Right ventricle myocardium superior (tissue), 1 donor: ENCODE measurements at places on chromosomes 6 and 20.
A peak's percentile ranks its signal among the peaks of the same experiment; 100 is the strongest.

- no peak for DNase-seq
These were observed 64.6 kb upstream of the ZMYND8 start for GRCh38 chr20:47421076-47421475.

- DNase-seq = no peak
These were observed 105.7 kb downstream of the CRYBG1 start for GRCh38 chr6:106466211-106466610.

DNA sequence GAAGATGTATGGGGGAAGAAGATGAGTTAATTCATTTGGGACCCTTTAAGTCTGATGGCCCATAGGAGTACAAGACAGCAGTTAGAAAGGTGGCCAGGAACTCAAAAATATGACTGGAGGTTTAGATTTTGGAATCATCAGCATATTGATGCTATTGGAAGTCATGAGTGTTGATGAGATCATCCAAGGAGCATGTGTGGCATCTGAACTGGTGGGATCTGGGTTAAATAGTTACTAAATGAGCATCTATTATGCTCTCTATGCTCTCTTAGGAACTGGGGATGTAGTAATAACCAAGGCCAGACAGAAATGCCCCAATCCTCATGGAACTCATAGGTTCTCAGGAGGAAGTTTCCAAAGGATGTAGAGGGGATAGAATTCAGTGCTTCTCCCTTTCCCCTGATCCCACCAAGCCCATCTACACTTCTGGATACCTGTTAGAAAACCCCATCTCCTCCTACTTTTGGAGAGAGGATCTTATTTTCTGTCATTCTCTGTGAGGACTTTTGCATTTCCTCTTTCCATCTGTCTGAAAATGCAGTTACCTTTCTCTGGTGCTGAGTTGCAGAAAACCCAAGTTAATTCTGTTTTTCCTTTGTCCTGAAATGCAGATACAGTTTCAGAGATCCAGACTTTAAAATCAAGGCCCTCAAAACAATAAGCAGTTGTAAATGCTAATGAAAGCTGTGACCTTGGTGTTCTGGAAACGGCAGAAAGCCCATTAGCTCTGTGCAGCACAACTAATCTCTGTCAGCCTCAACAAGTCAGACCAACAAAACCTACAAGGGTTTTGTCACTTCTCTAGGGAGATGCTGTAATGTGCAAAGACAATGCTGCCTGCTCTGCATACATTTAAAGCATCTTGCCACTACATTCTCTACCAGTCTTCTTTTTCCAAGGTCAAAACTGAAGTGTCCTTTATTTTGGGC lies 65.8 kb downstream of the TBC1D7 start:
- DNase-seq = no peak

- DNase-seq = no peak
These were observed 50.9 kb downstream of the BTBD9 start for GRCh38 chr6:38588631-38589366.

- no peak for DNase-seq
These were observed 107.7 kb upstream of the TMEM181 start for GRCh38 chr6:158452191-158452590.

DNA sequence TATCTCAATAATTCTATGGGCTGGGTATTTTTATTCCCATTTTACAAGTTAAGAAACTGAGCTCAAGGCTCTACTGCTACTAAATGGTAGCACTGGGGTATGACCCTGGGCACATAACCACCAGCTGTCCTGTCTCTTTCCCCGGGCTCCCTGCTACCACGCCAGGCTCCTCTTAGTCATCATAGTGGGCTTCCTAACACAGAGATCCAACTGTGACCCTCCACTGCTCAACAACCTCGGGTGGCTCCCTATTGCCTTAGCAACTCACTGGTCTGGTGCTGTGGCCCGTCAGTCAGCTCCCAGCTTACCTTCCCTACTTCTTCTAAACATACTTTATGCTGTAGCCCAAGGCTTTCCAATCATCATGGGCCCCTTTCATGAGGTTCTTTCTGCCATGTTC lies 4.5 kb downstream of the KIAA1755 start:
- no peak for DNase-seq

DNA sequence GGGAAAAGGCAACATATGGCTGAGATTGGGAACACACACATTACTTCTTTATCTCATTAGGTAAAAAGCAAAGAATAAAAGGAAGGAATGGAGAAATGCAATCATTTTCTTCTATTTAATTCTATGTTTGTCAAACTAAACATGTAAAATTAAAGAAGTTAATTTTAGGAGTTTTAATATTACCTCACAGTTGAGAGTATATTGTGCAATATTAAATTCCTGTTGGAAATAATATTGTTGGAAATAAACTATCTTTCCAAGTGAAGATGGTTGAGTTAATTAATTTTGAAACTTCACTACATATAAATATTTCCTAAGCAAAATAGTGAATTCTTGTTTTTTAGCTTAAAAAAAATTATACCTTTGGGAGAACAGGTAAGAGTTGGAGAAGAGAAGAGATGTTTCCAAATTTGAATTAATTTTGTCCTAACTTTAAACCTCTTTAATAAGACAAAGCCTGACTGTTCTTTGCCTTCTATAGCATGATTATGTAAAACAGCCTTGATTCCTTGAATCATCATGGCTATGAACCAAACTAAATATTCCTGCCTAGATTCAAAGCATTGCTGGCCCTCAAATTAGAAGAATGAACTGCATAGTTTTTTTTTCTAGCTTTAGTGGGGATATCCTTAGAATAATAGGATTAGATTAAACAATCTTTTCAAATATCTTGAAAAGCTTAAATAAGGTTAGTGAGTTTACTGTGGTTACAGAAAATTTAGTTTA lies 1349.1 kb upstream of the ADGRB3 start:
- no peak for DNase-seq

GRCh38 chr6:127457456-127458064 lies 1.6 kb downstream of the KIAA0408 start:
- no peak for DNase-seq

DNA sequence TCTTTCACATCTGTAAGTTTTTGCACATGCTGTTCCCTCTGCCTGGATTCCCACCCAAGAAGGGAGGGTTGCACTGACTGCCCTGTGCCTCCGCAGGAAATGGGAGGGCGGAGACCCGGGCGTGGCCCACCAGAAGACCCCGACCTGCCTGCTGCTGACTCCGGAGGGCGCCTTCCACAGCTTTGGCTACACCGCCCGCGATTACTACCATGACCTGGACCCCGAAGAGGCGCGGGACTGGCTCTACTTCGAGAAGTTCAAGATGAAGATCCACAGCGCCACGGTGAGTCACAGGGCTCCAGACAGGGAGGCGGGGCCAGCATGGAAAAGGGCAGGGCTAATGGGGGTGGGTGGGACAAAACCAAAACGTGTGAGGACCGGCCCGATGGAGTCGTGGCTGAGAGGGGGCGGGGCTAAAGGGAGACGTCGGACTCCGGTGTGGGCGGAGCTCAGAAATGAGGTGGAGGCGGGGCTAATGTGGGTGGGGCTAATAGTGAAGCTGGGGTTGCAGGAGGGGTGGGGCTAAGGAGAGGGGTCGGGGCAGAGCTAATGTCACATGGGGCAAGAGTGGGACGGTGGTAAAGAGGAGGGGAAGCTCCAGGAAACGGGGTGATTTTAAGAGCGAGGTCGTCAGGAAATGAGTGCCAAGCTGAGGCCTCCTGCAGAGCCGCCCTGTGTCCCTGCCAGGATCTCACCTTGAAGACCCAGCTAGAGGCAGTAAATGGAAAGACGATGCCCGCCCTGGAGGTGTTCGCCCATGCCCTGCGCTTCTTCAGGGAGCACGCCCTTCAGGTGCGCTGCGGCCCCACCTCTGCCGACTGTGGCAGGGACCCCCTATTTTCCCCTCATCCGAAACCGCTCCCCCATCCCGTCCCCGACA lies 12.6 kb downstream of the HSPA12B start:
- DNase-seq = peak; percentile 83

GRCh38 chr6:27145731-27146455 lies 101.6 kb upstream of the PRSS16 start:
- DNase-seq = peak; percentile 73

DNA sequence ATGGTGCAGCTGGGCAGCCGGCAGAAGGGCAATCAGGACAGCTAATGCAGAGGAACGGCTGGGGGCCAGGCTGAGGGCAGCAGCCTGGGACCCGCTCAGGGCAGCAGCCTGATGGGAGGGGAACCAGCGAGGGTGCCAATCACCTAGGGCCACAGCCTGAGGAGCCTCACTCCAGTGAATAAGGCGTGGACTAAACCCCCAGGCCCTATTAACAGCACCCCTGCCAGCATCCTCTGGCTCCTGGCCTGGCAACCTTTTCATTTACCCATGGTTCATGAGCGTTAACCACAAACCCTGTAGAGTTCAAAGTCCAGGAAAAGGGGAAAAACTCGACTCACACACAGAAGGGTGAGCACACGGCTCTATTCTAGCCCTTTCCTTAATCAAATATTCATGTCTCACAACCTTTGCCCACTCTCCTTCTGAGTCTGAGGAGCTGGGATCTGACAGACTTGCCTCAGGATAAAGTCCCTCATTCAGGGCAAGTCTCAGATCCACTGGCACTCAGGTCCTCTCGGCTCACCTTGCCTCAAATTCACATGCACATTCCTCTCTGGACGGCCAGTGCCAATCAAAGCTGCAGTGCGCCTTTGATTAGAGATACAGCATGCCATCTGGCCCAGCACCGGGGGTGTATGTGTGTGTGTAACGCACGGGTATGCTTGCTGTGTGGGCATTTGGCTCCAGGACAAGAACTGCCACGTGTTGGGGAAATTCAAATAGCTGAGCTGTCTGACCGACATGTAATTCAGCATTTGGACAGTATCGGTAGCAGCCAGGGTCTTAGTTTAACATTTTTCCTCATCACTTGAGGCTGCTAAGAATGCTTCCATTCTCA lies 86.9 kb upstream of the TRAF3IP2 start:
- DNase-seq = peak; percentile 47

GRCh38 chr20:14235355-14235754 lies 102.1 kb downstream of the FLRT3 start:
- DNase-seq = no peak

GRCh38 chr6:144265390-144265789 lies 19.7 kb upstream of the UTRN start:
- no peak for DNase-seq

DNA sequence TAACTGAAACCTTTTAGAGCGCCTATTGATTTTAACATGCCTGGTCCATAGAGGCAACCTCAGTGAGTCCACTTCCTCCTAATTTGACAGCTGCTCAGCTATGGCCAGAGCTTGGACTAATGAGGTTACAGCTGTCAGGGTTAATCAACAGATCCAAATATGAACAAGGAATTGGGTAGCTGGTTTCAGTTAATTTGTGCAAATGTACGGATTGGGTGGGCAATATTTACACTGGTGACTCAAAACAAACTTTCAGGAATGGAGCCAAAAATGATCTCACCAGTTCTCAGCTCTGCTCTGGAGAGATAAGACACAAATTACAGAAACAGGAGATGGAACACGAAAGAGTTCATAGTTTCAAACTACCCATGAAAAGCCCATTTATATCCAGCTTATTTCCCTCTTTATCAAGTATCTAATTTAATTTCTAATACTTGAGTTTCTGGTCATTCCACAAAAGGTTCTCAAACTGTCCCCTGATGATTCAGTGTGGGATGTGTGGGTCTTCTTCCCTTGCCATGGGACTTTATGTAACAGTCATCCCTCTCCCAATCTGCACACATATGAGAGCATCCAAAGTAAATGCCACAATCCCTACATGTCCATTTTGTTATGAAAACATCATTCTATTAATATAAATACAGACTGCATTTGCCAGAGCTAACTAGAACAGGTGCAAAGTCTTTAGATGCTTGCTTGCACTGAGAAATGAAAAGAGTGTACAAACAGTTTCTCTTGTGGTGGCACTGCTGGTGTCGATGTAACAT lies 149.9 kb downstream of the RPS12 start:
- DNase-seq = no peak

GRCh38 chr6:157235600-157236039 lies 87.7 kb downstream of the TMEM242 start:
- DNase-seq = peak; percentile 68

DNA sequence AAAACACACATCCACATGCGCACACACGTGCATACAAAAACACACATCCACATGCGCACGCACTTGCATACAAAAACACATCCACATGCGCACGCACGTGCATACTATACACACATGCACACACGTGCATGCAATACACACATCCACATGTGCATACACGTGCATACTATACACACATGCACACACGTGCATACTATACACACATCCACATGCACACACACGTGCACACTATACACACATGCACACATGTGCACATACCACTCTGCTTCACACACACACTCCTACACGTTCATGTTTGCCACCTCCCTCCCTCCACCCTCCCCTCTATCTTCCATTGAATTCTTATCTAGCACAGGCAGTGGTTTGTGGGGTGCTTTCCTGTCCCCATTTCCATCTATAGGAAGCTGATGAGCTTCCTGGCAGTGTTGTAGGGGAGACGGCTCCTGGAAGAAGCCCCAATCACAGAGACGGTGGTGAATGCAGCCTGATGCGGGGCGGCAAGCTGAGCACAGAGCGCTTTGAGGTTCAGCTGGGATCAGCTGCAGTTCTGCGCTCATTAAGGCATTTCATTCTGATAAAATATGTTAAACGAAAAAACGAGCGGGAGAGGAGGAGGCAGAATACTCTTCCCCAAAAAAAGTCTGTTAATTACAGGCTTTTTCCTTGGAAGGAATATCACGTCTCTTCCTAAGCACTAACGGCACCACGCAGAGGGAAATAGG lies 287.7 kb downstream of the TAF4 start:
- DNase-seq = peak; percentile 8

DNA sequence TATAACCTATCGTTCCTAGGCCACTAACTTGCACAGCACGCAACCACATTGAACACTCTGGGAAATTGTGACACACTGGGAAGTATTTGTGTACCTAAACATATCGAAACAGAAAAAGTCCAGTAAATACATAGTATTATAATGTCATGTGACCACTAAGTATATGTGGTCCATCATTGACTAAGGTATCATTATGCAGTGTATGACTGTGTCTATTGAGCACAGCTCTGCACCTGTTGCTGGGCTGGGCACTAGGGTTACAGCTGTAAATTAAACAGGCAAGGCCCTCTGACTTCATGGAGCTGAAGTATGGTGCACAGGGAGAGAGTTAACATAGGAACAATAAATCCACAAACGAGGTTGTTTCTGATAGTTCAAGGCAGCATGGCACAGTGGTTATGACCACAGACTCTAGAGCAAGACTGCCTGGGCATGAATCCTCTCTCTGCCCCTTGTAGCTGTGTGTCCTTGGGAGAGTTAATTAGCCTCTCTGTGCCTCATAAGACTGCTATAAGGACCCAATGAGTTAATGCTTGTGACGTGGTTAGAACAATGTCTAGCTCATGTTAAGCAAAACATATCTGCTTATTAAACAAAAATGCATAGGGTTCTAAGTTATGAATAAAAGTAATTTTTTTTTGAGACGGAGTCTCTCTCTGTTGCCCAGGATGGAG lies 10.6 kb downstream of the BCAS1 start:
- DNase-seq = no peak

DNA sequence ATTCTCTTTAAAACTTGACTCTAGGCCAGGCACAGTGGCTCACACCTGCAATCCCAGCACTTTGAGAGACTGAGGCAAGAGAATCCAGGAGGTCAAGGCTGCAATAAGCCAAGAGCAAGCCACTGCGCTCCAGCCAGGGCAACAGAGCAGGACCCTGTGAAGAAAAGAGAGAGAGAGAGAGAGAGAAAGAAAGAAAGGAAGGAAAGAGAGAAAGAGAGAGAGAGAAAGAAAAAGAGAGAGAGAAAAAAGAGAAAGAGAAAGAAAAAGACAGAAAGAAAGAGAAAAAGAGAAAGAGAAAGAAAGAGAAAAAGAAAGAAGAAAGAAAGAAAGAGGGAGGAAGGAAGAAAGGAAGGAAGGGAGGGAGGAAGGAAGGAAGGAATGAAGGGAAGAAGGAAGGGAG lies 76.7 kb downstream of the RIN2 start:
- no peak for DNase-seq
